Suprapubic skin (tissue), 4 donors: ENCODE measurements at places on chromosomes 12 and 14. TPM values are rescaled to one million over a fixed set of nuclear protein-coding genes. Genes with fewer than 3 reads are reported as not detected.

GRCh38 chr14:45373877-45374276 lies 120.9 kb upstream of the MIS18BP1 start:
- DNase-seq: no peak

DNA sequence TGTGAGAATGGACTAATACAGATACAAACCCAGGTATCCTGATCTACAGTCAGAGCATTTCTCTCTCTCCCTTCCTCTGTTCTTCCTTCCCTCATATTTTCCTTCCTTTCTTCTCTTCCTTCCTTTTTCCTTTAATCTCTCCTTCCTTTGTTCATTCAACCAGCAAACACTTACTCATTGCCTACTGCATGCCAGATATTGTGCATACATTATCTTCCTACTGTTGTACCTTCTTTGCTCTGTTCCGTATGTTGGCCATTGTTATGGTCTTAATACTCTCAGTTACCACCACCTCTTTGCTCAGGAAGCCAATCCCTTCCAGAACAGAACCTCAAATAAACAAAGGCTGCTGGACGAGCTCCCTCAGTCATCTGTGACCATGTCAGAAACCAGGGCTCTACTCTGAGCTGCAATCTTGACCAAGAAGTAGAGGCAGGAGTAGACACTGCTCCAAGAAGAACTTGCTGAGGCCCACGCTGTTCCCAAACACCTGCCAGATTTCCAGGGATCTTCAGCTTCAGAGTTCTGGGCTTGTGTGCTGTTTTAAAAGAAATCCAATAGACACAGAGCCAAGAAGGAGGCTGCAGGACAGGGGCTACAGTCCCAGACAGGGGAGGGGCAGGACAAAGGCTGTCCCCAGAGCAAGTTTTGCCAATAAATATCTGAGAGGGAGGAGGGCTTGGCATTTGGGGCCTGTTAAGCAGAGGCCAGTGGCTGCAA lies 526.7 kb upstream of the TBX3 start:
- no peak for DNase-seq

DNA sequence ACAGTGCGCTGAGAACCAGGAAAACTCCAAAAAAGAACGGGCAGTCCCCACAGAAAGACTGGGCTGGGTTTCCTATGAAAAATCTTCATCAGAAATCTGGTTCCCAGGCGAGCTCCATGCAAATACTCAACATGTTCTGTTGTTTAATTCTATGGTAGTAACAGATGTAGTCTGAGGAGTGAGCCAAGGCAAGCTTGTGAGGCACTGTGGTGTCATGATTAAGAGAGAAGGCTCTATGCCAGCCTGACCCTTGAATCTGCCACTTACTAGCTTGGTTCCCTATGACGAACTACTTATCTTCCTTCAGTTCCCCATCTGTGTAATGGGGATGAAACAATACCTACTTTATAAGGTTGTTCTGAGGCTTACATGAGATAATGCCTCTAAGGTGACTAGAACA lies 10.7 kb downstream of the POMT2 start:
- no peak for DNase-seq

GRCh38 chr12:49219417-49220026 lies 30.6 kb upstream of the TUBA1A start:
- DNase-seq: no peak

- no peak for DNase-seq
Measured at GRCh38 chr14:35122696-35123387, 490 bp downstream of the PRORP start.

The RPGRIP1 gene
- total RNA-seq: not detected

- no peak for DNase-seq
Measured at GRCh38 chr14:61475316-61475715, 153.9 kb downstream of the PRKCH start.

The KRT72 gene
- 9.9 TPM for total RNA-seq

- DNase-seq: peak; percentile 36
Measured at GRCh38 chr12:34600592-34601462, 578.5 kb downstream of the ALG10 start.
